ENCODE measurements at places on chromosomes 1 and 21.

GRCh38 chr1:36089393-36090121 is 865 bp downstream of the ADPRS start:
- DNase-seq, result no peak

DNA sequence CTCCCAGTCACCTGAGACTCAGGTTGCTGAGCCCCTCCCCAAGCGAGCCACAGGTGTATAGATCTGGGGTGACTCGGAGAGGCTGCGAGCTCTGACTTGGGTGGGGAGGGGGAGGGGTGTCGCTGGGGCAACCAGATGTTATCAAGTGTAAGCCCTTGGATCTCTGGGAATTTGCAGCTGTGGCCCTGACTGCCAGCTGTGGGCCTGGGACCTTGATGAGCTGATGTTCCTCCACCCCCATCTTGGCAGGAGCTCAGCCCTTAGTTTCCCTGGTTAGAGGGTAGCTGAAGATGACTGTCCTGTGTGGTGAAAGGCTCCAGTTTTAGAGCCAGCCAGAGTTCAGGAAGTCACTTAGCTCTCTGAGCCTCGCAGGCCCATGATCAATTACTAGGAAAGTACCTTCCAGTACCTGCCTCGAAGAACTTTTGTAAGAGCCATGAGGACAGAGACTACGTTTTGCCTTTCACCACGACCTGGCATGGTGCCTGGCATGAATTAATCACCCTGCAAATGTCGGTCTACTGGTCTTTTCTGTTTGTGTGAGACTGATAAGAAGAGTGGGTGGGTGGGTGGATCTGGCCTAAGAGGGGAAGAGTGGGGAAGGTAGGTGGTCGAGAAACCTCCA is 55.8 kb downstream of the YARS1 start:
- DNase-seq, result no peak

DNA sequence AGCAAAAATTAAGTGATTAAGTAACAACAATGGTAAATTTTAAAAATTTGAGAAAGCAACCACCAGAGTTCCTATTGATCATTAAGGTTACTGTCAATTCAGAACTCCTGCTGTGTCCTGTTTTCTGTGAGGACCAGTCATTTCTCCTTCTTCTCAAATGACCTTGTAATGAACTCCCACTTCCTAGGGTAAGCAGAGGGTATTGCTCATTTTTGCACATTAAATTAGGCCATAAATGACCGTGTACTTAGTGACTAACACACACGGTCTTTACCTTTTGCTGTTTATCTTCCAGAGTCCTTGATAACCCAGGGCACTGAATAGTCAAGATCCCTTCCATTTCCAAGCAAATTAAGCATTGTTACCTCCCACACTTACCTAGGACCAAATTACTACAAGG is 227.5 kb upstream of the LYPLAL1 start:
- no peak for DNase-seq

- DNase-seq, result peak; percentile 8
These were observed 507 bp downstream of the AK5 start for GRCh38 chr1:77282187-77282865.

- DNase-seq, result no peak
These were observed 96.6 kb downstream of the DISC1 start for GRCh38 chr1:231723146-231723545.

- DNase-seq, result no peak
These were observed 111.8 kb upstream of the ADAR start for GRCh38 chr1:154719586-154720327.

- no peak for DNase-seq
These were observed 37.9 kb upstream of the LRIG2 start for GRCh38 chr1:113035086-113035485.

GRCh38 chr1:225601902-225602589 is 50.9 kb downstream of the ENAH start:
- DNase-seq, result no peak

DNA sequence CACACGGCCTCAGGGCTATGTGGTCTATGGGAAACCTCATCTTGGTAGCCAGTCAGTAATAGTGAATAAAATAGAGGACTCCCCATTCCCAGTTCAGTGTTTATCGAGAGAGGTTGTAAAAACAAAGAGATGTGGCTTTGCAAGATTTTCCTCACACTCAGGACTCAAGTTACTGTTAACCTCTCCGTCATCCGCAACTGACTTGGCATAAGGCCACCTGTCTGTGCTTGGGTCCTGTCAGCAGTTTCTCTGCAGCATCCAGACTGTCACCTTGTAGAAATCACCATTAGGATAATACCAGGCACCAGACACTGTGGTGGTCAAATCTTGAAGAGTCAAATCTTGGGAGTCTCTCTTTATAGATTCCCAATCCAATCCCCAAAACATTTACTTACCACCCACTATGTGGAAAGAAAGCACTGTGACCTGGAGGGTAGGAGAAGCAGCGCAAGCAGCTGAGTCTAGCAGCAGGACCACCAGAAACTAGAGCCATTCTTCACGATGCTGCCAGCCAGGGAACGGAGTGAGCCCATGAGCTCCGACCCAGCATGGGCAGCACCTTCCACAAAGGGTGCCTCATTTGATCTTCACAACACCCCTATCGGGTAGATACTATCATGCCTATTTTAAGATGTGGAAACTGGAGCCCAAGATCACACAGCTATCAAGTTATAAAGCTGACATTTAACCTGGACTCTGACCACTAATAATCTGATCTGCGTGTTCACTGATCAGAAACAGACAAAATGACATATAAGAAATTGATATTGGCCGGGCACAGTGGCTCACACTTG is 5.6 kb upstream of the GPR25 start:
- no peak for DNase-seq

GRCh38 chr1:182185842-182186756 is 124.6 kb upstream of the ZNF648 start:
- DNase-seq, result no peak

- no peak for DNase-seq
These were observed 111.2 kb upstream of the PROX1 start for GRCh38 chr1:213876531-213876930.

GRCh38 chr21:39934895-39935294 is 67.7 kb downstream of the PCP4 start:
- DNase-seq, result no peak

DNA sequence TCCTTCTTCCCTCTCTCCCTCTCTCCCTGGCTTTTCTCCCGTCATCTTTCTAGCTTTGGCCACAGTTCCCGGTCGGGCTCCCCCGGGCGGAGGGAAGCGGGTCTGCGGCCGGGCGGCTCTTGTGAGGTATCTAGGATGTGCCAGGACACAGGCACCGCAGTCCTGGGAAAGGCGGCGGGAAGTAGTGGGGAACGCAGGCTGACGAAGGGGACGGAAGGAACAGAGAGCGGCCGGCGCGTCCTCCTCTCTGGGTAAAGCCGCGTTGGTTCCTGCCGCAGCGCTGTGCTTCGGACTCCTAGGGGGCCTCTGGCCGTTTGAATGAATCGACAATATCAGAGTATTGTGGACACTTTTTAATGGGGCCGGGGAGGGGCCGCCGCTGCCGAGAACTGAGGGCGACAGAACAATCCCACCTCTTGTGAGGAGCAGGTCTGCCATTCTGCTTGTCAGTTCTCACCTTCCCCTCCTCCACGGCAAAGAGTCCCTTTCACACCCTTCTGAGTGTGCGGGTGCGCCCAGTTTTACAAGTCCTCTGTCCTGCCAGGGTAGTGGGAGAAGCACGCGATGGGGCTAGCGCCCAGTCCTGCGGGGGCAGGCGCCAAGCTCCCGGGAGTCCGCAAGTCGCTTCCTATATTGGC is 1.2 kb upstream of the LHX9 start:
- DNase-seq, result no peak

DNA sequence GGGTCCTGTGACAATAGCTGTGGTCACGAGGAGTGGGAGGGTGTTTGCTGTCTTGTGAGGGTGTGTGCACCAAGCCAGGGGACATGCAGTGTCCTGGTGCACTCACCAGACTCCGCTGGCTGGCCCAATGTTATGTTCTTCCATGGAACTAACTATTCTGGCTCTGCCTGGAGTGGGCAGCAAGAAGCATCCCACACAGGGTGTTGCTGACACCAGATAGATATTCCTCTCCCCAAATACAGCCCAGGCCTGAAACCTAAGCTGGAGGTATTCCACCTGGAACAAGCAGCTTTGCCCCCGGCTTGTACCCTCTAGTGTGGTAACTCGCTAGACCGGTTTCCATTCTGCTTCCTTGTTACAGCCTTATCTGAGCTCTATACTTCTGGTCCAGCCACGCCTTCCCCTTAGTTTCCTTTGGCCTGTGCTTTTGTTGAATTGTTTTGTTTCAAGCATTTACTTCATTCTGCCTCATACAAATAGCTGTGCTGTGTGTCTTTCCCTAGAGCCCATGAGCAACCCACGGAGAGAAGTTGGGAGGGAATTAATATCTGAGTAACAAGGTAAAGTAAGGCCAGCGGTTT is 14.7 kb upstream of the LY9 start:
- DNase-seq, result no peak

- DNase-seq, result no peak
These were observed 86.1 kb downstream of the CTH start for GRCh38 chr1:70497152-70497551.

- DNase-seq, result no peak
These were observed 43.6 kb upstream of the SYT6 start for GRCh38 chr1:114196992-114197907.

- no peak for DNase-seq
These were observed 108.9 kb downstream of the IFI44 start for GRCh38 chr1:78758506-78758905.

DNA sequence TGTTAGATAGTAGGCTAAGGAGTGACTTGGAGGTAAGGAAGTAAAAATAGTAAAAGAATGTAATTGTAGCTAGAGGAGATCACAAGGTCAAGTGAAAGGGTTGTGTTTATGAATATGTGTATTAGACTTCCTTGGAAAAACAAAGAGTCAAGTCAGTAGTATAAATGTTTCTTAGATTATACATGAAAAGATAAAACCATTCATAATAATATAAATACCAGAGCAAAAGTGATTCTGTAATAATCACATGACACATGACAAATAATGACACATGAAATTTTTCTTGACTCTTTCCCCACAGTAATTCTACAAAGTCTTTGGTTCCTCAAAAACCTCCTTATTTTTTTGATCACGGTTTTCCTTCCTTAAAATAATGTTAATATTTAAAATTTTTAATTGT is 56.4 kb downstream of the IVNS1ABP start:
- no peak for DNase-seq

- DNase-seq, result no peak
These were observed 622.6 kb downstream of the ADGRL2 start for GRCh38 chr1:82423174-82423815.
